CD4-positive, alpha-beta T cell (primary cell): ENCODE measurements at places on chromosomes 7 and 10. TPM values are rescaled to one million over a fixed set of nuclear protein-coding genes. Genes with fewer than 3 reads are reported as not detected.

DNA sequence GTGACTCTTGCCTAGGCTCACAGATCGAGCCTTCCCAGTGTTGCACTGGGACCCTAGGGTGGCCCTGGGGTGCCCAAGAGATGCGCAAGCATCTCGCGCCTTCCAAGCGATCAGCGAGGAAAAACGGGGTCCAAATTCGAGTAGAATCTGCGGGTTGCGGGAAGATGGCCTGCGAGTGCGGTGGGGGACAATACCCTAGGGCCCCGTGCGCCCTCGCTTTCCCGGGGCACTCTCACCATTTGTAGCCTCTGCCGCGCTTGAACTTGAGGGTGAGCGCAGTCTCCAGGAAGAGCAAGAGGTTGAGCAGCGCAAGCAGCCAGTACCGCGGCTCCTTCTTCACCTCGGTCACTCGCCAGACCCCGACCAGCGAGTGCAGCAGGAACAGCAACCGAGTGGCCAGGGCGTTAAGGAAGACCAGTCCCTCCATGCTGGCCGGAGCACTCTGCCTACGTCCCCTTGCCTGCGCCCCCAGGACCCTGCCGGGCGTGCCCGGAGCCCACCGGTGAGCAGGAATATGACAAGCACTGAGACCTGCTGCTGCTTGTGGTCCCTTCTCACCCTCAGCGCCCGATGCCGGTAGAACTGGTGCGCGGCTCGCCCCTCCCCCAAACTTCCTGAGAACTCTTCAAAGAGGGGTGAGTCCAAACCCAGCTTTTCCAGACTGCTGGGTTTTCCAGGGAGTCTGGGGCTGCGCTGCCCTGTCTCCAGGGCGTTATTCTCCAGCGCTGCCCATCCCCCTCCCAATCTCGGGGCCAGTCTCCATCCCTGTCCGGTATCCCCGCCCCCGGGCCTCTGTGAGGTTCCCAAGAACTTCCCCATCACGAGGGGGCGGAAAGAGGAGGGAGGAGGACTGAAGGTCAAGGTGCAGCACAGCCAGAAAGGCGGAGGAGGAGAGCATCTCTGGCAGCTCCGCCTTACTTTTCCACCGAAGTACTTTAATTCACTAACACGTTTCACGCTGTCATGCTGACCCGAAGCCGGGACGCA lies at the start of gene TMEM26:
Gene TMEM26 (minus strand): TSS at position 727 of the 987 bp plus-strand sequence. CDS start 300 bp downstream, at position 427.
- no peak for DNase-seq

The UNCX gene
- total RNA-seq = not detected

DNA sequence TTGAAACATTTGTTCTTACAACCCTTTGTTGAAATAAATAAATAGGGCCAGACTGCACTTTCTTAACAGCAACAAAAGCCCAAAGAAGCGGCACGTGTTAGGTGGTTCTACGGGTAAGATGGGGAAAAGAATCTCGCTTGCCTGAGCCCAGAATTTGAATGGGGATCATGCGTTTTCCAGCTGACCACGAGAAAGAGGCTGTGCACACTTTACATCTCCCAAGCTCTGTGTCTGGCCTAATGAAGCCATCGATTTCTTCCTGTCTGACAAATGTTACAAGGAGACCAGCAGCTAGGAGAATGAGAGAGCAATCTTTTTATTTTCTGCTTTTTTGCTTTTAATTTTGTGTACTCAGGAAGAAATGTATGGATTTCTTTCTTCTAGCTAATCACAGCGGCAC lies 52.2 kb downstream of the FRMD4A start:
- DNase-seq = no peak

- no peak for DNase-seq
Observed at GRCh38 chr7:75699993-75700392, 38.7 kb downstream of the HIP1 start.

- no peak for DNase-seq
Observed at GRCh38 chr7:42175834-42176723, 60.9 kb downstream of the GLI3 start.

The UNC5B gene
- not detected for total RNA-seq

GRCh38 chr10:119414081-119414611 lies 128.4 kb downstream of the RGS10 start:
- DNase-seq = no peak

- no peak for DNase-seq
Observed at GRCh38 chr7:31603046-31603445, 84.0 kb upstream of the PPP1R17 start.

GRCh38 chr7:106247841-106248240 lies 36.9 kb downstream of the NAMPT start:
- no peak for DNase-seq

GRCh38 chr7:41052736-41053135 lies 650.2 kb downstream of the INHBA start:
- DNase-seq = no peak

DNA sequence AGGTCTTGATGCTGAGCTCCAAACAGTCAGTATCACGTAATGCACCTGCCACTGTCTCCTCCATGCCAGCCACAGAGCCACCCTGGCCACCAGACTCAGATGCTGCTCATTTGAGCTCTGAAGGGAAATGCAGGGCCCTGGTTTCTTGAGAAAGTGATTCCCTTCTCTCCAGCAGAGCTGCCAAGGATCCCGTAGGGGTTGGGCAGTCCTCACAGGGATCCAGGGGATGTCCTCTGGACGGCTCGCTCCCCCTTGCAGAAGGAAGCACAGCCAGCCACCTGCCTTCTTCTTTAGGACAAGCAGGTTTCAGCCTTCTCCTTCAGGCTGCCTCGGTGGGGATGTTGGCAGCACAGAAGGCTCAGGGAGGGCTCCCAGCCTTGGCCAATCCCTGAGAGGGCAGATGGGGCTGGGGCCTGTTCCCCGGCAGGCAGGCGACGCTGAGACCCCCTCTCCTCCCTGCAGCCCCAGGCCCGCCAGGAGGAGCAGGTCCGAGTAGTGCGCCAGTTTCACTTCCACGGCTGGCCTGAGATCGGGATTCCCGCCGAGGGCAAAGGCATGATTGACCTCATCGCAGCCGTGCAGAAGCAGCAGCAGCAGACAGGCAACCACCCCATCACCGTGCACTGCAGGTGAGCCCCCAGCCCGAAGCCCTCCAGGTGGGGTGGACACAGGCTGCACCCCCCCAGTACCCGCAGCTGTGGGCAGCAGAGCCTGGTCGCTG lies 48.9 kb downstream of the MKI67 start:
- DNase-seq = no peak

The KLHDC10 gene
- total RNA-seq = 8.8 TPM

The CALCR gene
- total RNA-seq = not detected

GRCh38 chr7:94212160-94212559 lies 182.5 kb upstream of the COL1A2 start:
- no peak for DNase-seq

DNA sequence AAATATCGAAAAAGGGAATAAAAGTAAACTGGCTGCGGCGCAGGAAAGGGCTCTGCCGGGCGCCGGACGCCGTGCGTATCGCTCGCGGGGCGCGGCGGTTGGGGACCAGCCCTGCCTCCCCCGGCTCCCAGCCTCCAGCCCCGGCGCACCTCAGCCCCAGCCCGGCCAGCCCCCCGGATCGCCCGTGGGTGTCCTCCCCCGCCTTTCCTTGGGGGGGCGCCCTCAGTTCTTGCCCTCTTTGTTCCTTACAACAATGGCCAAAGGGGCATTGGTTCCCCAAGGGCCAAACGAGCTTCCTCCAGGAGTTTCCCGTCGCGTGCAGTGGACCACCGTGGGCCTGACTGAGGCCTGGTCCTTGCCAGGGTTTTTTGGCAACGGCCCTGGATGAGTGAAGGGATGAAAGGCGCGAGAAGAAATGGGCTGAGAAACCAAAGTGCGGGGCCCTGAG lies 1.2 kb downstream of the MACROH2A2 start:
- DNase-seq = no peak

- no peak for DNase-seq
Observed at GRCh38 chr7:3882782-3883181, 581.7 kb downstream of the SDK1 start.

DNA sequence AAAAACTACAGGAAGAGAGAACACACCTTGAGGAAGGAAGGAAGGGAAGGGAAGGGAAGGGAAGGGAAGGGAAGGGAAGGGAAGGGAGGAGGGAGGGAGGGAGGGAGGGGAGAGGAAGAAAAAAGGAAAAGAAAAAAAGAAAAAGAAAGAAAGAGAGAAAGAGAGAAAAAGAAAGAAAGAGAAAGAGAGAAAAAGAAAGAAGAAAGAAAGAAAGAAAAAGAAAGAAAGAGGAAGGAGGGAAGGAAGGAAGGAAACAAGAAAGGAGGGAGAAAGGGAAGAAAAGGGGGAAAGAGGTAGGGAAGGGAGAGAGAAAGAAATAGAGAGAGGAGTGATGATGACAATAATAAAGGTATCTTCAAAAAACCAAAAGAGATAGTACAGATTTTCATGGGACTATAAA lies 12.3 kb upstream of the PLXNA4 start:
- no peak for DNase-seq

- DNase-seq = no peak
Observed at GRCh38 chr7:101792051-101792681, 25.3 kb upstream of the CUX1 start.

DNA sequence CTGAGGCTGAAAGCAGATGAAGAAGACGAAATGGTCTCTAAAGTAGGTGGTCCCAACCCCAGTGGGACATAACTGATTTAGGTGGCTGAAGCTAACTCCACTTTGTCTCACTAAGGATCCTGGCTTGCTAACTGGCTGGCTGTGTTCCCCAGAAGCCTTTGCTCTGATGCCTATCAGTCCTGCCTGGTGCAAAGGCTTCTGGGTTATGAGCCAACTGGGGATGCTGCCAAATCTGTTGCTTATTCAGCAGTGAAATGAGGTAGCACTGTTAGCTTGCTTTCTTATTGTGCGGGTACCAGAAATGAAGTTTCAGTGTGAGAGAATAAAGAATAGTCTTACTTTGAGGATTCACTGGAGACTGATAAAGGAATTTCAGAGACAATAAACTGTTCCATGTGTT lies 18.1 kb downstream of the PRKG1 start:
- DNase-seq = no peak

DNA sequence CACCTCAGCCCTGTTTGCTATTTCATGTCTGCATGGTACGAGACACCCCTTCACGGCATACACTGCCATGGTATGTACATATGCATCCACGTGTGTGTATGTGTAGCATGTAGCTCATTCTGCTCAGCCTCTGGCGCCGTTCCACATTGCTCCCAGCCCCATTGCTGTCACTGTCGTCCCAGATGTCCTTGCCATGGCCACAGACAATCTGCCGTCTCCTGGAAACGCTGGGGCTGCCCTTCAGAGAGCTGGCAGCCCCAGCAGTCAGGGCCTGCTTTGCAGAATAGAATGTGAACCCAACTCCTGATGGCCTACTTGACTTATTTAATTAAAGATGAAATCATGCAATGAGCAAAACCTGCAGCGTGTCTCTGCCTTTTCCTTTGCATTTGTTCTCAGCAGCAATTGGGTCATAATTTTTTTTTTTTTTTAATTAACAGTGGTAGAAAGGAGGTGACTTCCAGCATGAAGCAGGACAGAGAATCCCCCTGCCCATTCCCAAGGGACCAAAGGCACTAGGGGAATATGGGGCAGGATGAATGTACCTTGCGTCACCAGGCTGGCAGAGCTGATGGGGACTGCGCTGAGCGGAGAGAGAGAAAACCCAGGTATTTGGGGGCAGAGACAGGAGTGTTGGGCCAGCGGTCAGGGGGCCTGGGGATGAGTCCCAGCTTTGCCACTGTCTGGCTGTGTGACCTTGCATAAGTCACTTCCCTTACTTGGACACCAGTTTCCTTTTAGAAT lies 49.2 kb downstream of the CHST3 start:
- no peak for DNase-seq

- no peak for DNase-seq
Observed at GRCh38 chr10:58672845-58673244, 160.2 kb downstream of the BICC1 start.

DNA sequence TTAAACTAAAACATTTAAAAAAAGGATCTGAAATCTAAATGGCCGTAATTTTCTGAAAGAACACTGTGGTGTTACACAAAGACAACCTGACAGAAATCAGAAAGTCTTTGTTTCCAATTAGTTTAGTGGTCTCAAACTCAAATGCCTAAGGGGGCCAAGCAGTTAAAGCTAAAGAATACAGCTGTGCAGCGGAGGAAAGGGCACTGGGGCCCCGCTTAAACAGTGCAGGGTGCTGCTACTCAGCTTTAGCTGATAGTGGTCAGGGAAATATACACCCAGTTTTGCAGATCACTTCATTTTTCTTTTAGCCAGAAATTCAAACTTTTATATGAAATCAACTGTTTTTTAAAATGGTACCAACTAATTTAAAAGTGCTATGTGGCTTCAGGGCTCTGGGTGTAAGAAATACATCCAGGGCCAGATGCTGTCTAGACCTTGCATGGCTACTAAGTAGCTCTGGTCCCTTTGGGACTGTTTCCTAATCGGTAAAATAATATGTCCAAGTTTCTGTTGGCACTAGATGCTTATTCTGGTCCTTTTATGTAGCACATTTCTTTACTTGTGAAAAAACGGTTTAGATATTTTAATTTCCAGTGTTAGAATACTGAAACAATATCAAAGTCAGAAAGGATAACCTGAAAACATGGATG lies 161.8 kb upstream of the LAMB4 start:
- no peak for DNase-seq

DNA sequence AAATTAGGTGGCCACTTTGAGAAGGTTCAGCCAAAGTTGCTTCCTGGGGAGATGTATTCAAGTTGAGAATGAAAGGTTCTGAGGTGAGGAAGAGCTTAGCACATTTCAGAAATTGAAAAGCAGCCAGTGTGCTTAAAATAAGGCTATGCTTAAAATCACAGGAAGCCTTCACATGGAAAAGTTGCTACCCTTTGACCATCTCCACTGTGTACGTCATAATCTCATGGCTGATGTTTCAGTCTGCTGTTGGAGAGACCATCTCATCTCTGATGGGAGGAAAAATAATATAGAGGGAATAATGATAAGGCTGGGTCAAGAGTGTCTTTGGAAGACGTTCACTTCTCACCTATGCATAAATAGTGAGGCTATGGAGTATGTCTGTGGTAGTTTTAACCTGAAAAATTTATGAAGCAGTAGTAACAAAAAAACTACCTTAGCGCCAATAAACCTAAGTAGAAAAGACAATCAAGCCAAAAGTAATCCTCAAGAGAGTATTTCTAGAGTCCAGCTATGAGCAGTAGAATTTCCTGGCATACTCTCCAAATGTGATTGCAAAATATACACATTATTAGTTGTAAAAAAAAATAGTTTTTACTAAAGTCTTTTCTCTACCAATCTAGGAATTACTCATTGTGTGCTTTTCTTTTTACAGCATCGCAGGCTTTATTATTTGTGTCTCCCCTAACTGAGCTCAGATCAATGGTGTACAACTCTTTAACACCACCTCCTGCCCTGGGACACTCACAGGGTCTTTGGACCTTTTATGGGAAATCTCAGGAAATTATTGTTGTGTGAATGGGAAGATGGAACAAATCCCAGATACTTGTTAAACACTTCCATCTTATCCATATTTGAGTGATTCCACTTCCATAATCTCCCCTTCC lies 435.2 kb upstream of the LRGUK start:
- no peak for DNase-seq

The NPFFR1 gene
- not detected for total RNA-seq

GRCh38 chr10:93485690-93486089 lies 3.6 kb upstream of the MYOF start:
- no peak for DNase-seq

- DNase-seq = no peak
Observed at GRCh38 chr7:32243687-32244290, 173.6 kb upstream of the PDE1C start.

- no peak for DNase-seq
Observed at GRCh38 chr10:34291466-34292193, 523.5 kb downstream of the PARD3 start.

The ATP6V0A4 gene
- total RNA-seq = not detected

- DNase-seq = no peak
Observed at GRCh38 chr10:16384021-16384420, 52.8 kb upstream of the PTER start.
